ENCODE measurements at places on chromosomes 6 and 20.

DNA sequence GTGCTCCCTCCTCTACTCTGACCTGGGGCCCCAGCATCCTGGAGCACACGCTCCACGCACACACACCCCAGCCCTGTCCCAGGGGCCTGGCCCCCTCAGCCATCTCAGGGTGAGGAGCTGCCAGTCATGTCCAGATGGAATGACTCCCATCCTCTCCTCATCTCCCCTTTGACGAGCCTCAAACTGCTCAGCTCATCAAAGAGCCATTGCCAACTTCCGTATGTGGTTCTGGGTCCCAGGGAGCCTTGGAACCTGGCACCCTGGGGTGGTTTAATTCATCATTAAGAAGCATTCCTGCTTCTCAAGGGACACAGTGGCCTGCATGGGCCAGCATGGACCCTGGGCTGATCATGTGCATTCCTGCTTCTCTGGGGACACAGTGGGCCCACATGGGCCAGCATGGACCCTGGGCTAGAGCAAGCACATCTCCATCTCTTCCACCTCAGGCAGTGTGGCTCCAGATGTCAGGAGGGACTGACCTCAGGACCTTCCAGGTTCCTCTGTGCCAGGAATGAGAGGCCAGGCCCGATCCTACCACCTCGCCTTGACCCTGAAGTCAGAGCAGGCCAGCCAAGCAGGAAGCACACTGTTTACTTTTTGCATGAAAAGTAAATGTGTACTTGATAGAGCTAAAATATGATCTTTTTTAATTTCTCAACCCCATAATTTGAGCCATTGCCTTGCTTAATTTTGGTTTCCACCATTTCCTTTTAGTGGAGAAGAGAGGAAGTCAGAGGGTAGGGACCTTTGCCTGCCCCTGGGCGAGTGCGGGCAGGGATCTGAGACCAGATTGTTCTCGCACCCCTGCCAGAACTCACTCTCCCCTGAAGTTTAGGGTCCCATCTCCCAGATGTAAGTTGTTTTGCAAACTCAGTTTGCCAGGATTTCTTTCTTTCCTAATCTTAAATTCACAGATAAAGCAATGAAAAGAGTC is 26.1 kb downstream of the SPATA2 start:
- DNase-seq: no peak

DNA sequence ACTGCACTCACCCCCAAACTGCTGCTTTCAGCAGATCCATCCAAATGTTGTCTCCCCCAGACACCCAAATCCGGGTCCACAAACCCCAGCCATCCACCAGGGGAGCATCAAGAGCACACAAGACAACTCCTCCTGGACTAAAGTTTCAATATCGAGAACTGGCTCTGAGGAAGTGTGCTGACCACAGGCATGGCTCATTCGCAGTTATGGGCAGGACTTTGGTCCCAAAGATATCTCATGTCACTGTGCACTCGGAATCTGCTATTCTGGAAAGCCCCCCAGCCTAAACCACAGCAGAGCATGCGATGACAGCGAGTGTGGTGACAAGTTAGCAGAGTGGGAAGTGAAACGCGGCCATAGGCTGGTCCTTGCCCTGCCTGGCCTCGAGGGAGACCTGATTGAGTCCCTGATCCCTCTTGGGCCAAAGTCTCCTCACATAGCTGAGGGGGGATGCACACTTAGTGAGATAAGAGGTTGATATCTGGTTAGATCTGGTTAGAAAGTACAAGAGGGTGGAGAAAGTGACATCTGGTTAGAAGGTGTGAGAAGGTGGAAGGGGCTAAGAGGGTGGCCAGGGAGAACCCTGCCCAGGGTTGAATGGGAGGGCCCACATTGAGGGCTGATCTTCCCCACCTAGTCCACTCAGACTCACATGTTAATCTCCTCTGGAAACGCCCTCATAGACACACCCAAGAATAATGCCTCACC is 149.7 kb downstream of the MRPL14 start:
- no peak for DNase-seq

DNA sequence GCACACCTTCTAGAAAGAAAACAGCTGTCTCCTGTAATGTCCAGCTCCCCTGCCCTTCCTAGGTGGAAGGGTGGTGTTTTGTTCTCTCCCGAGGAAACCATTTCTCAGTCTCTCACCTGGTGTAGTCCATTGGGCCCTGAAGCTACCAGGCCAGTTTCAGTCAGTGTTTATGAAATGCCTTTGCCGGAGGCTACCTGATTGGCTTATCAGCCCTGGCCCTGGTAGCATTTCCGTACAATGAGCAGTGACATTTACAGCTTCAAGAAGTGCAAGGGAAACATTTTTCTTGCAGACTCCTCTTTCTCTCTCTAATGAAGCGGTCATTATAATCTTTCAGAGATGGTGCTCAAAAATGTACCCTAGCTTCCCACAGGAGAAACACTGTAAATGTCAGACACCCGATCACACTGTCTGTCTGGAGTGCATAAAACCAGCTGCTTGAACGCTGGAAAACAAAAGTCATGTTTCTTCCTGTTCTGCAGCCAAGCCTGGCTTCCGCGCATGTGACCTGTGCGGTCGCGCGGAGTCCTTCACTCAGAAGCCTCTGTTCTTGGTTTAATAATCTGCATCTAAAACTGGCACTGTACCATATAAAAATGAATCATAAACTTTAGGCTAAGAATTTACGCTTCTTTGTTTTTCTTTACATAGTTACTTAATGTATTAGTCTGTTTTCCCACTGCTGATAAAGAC is 28.4 kb upstream of the SAYSD1 start:
- DNase-seq: peak; percentile 51

GRCh38 chr6:111764238-111765175 is 108.7 kb downstream of the FYN start:
- no peak for DNase-seq

GRCh38 chr6:31419842-31420241 is 16.4 kb downstream of the MICA start:
- DNase-seq: no peak

- DNase-seq: no peak
Measured at GRCh38 chr20:43669332-43669731, 2.4 kb downstream of the MYBL2 start.

DNA sequence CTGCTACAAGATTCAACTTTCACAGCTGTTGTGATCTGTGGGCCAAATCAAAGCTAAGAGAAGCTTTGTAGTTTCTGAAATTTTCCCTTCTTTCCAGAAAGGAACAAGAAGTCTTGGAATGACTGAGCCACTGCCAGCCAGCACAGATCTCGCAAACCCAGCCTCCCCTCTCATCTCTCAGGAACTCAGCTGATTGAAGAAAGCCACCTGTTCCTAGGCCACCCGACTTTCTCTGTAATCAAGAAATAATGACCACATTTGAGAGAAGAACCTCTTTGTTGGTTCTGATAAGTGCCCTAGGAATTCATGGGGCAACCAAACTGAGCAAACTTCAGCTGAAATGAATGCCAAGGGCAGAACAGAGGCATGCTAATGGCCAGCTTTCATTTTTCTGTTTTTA is 61.7 kb downstream of the HDGFL1 start:
- DNase-seq: no peak

- no peak for DNase-seq
Measured at GRCh38 chr6:84836366-84836765, 72.0 kb upstream of the TBX18 start.

DNA sequence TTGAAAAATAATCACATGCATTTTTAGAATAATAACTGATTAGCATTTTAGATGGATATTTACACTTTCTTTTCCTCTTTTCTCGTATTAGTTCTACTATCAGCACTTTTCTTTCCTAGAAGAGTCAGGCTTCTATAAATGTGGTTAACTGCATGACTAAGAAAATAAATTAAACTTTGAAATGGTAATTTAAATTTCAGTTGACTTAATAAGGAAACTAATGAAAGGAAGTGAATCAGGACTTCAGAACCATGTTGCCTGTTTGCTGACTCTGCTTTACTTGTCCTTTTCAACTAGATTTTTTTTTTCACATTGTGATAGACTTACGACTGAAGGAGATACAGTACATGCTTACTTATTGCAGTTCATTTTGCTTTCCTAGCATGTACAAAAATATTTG is 1258.2 kb upstream of the EYS start:
- no peak for DNase-seq

DNA sequence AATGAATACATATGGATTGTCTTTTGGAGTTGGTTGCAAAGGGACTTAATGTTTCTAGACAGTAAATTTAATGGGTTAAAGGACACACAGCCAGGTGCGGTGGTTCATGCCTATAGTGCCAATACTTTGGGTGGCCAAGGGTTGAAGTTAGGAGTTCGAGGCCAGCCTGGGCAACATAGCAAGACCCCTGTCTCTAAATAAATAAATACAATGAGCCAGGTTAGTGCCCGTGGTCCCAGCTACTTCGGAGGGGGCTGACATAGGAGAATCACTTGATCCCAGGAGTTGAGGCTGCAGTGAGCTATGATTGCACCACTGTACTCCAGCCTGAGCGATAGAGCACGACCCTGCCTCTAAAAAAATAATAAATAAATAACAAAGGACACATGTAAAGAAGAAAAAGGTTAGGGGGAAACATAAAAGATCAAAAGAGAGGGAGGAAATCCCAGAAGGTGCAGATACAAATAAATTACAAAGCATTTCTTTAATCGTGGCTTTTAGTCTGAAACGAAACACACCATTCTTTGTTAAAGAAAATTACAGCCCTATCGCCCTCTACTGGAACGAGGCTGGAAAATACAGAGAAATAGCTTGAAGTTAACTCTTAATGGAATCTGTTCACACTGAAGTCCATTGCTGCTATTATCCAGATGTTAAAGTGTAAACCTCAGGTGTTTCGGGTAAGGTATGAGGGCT is 42.6 kb upstream of the SCML4 start:
- peak; percentile 5 for DNase-seq

DNA sequence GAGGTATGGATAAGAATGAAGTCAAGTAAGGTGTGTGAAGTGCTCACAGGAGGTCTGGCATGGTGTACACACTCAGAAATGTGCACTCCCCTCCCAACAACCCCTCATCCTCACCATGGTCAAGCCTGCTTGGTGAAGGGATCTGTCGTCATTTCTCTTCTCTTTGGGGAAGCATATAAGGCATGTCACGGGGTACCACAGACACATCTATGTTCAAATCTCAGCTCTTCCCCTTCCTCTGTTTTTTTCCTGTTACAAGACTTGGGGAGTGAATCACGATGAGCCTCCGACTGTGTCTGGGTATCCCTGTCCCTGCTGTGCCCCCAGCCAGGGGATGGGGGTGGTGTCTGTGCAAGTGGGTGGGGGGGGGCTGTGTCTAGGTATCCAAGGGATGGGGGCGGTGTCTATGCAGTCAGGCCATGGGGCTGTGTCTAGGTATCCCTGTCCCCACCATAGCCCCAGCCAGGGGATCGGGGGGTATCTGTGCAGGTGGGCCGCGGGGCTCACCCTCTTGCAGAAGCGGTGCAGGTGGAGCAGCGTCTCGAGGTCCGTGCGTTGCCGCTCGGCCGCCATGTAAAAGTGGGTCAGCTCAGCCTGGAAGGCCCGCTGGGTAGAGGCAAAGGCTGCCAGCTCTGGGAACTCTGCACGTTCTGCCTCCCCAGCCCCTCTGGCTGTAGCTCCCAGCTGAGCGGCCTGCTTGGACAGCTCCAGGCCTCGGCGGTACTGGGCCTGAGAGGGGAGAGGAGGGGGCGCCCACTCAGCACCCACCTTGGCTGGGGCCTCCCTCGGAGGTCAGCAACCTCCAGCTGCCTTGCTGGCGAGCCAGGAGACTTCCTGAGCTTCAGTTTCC is 43.6 kb downstream of the KIAA1755 start:
- DNase-seq: no peak

- DNase-seq: no peak
Measured at GRCh38 chr6:16109659-16110305, 19.1 kb upstream of the MYLIP start.

- no peak for DNase-seq
Measured at GRCh38 chr20:50196248-50196647, 5.6 kb downstream of the CEBPB start.

- DNase-seq: no peak
Measured at GRCh38 chr6:12182676-12183075, 107.5 kb upstream of the EDN1 start.

DNA sequence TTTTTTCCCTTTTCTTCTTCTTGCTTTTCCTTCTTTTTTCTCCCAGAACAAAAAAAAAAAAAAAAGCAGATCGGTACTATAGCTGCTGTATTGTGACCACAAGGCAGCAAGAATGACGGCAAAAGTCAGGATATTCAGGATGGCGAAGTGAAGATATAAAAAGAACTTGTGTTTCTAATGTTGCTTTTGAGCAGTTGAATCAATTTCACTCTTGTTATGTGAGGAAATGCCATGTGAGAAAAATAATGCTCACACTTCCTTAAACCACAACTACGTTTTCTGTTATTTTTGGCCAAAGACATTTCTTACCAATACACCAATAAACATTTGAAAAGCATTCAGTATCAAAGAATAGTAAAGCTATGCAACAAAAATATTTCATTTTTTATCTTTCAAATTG is 510.5 kb downstream of the HACE1 start:
- no peak for DNase-seq

- no peak for DNase-seq
Measured at GRCh38 chr20:57662456-57663240, 42.4 kb upstream of the ZBP1 start.

DNA sequence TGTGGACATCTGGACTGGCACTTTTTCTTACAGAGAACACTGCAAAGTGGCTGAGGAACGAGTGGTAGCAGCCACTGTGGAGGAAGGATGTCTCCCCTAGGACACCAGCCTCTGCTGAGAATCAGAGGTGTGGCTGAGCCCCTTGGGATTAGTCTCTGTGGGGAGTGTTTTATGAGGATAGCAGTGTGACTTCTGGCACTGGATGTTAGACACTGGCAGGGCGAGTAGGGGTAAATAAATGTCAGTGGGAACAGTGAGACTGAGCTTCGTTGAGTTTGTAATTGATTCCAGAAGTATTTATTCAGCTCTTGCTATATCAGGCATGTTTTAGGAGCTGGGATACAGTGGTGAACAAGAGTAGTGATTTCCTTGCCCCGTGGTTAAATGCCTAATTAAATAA is 124.0 kb downstream of the JARID2 start:
- DNase-seq: no peak

- DNase-seq: no peak
Measured at GRCh38 chr6:45654673-45655072, 276.9 kb upstream of the SUPT3H start.

GRCh38 chr6:128062882-128063603 is 162.2 kb upstream of the THEMIS start:
- no peak for DNase-seq

DNA sequence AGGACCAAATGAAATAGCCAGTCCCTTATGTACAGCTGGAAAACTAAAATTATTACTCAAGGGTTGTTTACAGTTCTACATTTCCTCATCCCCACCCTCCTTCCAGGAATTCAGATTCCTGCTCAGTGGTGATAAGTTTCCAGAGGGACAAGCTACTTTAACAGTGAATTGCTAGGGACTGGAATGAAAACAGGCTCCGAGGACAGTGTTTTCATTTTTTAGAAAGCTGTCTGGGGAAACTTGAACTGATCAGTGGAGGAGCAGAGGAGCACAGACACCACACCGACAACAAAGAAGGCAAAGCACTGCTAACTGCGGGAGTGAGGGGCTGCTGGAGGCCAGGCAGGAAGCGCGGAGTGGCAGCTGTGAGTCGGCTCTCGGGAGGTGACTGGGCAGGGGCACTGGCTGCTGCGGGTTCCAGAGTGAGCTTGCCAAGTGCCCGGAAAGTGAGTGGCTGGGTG is 322.2 kb downstream of the ESR1 start:
- no peak for DNase-seq

- DNase-seq: no peak
Measured at GRCh38 chr6:6346427-6347023, 26.1 kb upstream of the F13A1 start.

GRCh38 chr6:129684903-129685661 is 24.9 kb downstream of the ARHGAP18 start:
- no peak for DNase-seq

GRCh38 chr6:36962874-36963273 is 8.3 kb downstream of the PI16 start:
- peak; percentile 36 for DNase-seq

Data from DMS79 treated with DMSO at 0.1 percent for 48 hours (cell line).